ENCODE measurements at places on chromosomes 1 and 21. TPM values are rescaled to one million over a fixed set of nuclear protein-coding genes. Genes with fewer than 3 reads are reported as not detected.

DNA sequence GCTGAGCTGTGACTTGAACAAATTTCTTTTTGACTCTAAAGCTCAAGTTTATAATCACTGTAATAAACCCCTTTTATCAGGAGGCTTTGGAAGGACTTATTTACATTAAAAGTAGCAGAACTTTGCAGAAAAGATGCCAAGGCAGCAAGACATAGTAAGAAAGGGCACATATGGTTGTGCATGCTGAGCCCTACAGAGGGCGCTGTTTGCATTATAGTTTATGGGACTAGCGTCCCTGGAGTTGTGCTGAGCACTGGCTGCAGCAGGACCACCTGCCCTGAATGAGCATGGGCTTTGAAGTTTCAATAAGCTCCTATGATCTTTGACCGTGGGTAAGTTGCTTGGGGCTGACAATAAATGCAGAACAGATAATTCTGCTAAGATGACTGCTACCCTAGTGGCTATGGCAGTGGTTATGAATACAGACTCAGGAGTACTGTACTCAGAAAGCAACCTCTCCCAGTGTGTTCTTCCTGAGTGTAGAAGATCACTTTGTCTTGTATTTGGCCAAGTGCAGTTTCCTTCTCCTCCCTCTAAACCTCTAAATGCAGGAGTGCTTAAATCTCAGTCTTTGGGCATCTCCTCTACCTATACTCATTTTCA, 45.4 kb upstream of the USP1 start:
- no peak for DNase-seq

DNA sequence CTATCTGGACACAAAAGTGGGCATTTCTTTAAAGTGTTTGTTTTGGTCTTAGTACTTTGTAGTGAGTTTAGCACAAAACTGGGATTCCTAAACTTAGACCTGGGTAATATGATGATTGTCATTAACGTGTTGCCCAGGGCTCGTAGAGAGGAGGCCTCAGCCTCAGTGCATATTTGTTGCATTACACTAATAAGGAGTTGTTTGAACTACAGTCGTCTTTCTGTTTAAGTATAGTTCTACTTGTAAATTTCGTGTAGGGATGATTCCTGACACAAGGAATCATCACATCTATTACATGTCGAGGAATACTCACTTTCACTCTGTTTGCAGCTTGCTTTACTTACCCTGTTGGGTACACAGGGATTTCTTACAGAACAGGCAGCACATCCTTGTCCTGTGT, 85.0 kb downstream of the PRDM2 start:
- no peak for DNase-seq

GRCh38 chr21:29751473-29752185, 188.2 kb downstream of the GRIK1 start:
- DNase-seq = no peak

AMY2A gene
- not detected for total RNA-seq

DNA sequence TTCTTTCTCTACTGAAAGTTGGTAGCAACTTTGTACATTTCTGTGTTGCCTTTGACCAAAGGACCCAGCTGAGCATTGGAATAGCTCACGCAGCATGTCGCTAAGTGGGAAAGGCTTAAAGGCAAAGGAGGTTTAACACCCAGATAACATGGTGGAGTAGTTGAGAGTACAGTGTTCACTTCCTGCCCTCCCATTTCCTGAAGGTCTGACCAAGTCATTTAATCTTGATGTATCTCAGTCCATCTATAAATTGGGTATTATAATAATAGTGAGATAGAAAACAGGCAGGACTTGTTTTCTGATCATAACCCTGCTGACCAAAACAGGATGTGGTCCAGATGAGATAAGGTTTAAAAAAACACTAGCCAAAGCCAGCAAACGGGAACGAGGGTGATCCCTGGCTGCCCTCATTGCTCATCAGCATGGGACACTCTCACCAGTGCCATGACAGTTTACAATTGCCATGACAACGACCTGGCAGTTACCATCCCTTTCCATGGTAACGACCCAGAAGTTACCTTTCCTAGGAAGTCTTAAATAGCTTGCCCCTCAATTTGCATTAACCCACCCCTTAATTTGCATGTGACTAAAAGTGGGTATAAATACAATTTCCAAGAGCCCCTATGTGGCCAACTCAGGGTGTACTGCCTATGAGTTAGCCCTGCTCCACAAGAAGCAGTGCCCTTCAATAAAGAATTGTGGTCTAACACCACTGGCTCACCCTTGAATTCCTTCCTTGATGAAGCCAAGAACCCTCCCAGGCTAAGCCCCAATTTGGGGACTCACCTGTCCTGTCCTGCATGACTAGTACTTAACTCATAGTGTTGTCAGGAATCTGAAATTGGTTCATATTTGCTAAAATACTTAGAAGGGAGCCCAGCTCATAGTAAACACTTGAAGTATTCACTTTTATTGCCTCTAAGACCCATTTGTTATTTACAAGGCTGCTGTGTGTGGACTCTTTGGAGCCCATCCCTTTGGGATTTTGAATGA, 28.4 kb upstream of the FHAD1 start:
- no peak for DNase-seq

DNA sequence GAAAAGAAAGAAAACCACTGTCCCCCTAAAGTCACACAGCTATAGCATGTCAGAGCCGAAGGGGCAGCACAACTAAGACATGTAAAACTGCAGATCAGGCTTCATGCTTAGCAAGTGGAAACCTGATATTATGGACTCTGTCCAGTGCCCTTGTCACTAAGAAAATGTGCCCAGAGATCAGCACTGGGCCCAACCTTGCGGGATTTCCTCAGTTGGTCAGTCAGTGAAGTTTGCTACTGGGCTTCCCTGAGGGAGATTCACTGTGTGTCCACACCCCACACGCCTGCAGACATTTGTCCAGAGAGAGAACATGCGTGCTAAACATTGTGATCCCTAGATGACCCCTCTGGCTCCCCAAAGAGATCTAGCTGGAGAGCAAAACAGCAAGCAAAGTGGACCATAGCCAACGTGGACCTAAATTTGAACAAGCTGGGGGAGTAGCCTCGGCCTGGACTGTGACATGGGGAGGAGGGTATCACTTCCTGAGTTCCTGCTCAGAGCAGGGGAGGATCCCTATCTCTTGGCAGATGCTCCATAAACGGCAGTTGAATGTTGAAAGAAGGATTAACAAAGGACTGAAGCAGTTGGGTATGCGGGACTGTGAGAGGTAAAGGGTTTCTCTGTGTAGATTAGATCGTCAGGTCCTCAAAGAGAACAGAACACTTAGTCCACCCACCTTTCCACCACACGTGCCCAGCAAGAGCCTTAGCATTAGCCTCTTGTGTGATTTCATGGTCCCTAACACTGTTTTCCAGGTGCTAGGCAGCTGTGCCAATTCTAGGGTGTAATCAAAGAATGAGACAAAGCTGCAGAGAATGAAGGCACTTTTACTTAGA, 53.6 kb downstream of the GLUL start:
- DNase-seq = peak; percentile 28
